ENCODE measurements at places on chromosomes 5 and 9.
A peak's percentile ranks its signal among the peaks of the same experiment; 100 is the strongest.

DNA sequence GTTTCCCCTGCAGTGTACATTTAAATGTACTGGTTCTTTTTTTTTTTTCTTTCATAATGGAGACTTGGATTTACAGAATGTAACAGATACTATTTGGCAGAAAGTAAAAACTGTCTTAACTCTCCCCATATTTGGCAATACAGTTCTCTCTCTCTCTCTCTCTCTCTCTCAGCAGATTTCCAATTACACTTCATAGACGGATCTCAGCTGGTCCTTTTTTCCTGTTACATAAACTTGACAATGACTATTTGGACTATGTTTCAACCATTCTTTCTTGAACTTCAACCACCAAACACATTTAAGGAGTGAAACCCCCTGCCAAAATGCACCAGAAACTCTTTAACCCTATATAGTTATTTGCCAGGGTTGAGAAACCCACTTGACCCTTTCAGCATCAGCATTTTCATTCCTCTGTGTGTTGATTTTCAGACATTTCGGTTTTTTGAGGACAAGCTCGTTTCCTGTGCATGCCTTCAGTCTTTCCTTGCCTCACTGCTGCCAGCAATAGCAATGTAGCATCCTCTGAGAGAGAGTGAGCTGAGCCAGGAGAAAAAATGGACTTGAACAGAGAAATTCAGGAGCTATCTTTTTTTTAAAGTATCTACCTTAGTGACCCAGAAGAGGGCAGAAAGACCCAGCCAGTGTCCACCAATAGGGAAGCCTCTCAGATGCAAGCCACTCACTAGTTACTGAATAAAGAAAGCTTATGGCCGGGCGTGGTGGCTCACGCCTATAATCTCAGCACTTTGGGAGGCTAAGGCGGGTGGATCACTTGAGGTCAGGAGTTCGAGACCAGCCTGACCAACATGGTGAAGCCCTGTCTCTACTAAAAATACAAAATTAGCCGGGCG is 26.0 kb upstream of the GNA14 start:
- DNase-seq: no peak

DNA sequence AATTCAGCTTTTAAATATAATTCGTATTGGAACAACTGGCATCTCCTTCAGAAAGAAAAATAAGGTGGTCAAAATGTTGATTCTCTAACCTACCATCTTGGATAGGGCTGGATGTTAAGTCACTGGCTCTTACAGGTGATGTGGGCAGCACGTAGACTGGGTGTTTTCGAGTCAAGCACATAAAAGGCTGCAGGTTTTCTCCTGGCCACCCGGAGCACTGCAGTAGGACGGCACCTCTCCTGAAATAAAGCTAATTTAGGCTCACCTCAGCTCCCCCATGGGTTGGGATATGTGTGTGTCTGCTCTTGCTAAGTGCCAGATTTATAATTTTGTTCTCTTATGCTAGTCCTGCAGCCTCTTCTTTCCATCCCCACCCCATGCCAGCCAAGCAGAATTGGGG is 80.3 kb downstream of the IQGAP2 start:
- DNase-seq: no peak

DNA sequence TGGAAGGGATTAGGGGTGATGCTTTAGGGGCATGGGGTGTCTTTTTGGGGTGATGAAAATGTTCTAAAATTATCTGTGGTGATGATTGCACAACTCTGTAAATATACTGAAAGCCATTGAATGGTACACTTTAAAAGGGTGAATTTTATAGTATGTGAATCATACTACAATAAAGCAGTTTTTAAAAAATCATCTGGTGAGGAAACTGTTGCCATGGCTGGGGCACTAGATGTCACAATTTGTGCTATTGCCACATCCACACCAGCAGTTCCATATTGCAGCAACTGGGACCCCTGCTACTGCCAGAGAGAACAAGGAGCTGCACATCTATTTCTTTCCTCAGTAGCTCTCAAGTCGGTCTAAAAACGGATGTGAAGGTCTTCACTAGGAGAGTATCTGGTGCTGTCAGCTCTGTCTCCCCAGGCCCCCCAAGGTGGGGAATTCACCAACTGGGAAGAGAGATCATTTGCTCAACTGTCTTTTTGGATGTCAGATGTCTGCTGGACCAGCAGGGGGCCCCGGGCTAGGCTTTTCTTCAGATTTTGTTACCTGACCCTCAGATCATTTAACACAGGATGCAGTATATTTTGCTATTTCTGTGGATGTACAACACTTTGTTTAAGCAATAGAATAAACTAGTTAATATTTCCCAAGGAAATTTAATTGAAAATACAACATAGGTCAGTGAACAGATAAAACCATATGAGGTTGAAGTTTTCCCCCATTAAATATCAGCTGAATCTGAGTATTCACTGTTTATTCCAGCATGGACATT is 13.2 kb downstream of the CMYA5 start:
- no peak for DNase-seq

- DNase-seq: no peak
These were observed 74.6 kb upstream of the ZSWIM6 start for GRCh38 chr5:61257421-61257820.

DNA sequence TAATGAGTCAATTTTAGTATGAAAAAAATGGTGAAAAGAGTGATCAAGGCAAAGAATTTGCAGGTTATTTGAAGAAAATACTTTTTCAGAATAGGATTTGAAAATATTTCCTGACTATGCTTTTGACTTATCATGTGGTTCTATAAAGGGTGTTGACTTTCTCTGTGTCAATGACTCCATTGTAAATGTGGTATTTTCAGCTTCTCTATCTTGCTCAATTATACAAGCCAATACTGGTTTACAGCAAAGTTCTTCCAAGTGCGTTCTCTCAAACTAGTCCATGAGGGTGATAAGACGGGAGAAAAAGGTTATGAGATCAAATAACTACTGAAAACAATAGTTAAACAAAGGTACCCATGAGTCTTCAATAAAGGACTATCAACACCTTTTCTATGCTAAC is 21.7 kb downstream of the IL33 start:
- DNase-seq: no peak

DNA sequence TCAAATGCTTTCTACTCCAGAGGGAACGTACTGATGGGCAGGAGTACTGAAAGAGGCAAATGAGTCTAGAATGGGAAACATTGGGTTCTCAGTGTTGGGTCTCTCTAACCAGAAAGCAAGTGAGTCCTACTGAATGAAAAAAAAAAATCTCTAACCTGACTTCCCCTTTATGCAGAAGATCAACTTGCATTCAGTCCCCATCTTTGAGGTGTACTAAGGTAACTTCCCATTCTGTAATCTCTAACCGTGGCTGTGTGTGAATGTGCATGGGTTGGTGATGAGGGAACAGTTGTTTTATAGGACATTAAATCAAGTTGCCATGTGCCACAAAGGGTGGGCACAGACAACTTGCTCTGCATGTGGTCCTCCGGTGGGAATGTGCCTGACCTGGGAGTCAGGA is 264.6 kb upstream of the CLINT1 start:
- no peak for DNase-seq

DNA sequence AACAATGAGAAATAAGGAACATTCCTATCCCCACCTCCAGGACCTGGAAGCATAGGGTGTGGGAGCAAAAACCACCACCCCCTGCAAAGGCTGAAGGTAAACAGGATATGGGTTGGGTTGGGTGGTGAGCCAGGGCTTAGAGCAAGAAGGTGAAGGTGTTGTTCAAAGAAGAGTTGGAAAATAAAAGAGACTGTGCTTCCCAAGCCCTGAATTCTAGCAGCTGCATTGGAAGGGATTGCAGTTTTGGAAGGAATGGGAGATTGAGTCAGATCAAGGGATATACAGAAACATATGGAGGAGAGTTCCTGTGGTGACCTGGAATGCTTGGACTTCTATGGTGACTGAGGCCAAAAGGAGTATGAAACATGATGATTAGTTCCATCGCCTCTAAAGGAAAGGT is 24.7 kb upstream of the MTAP start:
- no peak for DNase-seq

DNA sequence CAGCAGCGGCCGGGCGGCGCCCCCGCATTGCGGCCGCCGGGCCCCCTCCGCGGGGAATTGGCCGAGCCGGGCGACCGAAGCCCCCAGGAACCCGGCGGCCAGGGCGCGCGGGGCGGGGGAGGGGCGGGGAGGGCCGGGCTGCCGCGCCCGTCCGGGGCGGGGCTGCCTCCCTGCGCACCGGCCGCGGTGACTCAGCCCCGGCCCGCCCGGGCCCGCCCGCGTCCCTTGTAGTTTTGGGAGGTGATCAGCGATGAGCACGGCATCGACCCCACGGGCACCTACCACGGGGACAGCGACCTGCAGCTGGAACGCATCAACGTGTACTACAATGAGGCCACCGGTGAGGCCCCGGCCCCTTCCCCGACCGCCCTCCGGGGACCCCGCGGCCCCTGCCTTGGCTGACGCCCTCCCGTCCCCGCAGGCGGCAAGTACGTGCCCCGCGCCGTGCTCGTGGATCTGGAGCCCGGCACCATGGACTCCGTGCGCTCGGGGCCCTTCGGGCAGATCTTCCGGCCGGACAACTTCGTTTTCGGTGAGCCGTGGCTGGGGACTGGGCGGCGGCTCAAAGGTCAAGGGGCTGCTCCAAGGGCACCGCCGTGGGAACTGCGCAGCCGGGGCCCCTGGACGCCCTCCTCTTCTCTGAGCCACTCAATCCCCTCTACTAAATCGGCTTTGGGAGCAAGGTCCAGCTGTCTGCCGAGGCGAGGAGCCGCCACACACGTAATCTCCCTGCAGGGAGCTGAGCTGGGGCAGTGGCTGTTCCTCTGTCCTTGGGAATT is 592 bp downstream of the TUBB4B start:
- DNase-seq: peak; percentile 78

DNA sequence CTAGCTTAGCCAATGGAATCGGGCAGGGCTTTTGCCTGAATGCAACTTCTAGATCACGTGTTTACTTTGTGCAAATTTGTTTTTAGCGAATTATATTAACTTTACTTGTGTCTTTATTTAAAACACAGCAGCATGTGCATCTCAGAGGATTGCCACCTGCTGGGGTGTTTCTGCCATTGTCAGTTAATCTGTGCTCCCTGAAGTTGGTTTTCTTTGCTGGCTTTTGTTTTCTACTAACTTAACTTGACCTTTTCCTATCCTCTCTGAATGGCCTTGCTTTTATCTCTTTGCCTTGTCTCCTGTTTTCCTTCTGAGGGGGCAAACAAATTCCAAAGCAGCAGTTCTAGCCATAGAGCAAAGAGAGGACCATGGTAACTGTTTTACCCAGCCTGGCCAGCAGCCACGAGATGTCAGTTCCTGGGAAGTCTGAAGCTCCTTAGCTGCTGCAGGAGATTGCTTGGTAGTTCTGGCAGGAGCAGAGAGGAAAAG is 67.6 kb downstream of the ARHGEF28 start:
- DNase-seq: peak; percentile 77

- peak; percentile 83 for DNase-seq
These were observed 1.5 kb upstream of the OLFM1 start for GRCh38 chr9:135085830-135086546.

DNA sequence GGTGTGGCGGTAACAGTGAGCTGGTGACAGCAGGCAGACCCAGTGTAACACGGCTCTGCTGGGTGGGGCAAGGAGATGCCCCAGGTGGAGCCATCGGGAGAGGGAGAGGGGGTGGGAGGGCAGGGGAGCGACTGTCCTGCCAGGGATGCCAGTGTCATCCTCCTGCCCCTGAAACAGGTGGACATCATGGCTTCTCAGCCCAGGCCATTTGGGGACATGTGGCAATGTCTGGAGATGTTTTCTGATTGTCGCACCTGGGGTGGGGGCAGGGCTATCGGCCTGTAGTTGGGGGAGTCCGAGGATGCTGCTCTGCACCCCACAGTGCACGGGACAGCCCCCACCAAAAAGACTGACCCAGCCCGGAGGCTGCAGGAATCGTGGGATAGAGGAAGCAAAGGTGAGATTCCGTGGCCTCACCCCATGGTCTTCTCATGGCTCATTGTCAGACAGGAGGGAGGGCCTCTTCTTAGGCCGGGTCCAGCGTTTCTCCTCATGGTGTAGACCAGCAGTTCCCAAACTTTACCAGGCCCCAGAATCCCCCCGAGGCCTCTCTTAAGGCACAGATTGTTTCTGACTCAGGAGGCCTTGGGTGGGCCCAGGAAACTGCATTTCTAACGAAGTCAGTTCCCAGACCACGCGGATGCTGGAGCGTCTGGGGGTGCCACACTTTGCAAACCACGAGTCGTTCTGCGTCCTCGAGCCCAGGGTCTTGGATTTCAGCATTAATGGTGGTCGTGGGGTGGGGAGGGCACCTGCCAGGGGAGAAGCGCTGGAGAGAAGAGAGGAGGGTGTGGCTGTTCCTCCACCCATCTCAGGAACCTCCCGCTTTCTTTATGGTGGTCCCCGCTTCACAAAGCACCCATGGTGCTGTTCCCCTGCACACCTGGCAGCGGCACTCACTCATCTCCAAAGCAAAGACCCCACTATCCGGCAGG is 11.0 kb downstream of the COL5A1 start:
- peak; percentile 10 for DNase-seq

GRCh38 chr5:21802869-21803490 is 1050.2 kb downstream of the CDH12 start:
- DNase-seq: no peak

GRCh38 chr9:105067895-105068580 is 140.1 kb upstream of the ABCA1 start:
- no peak for DNase-seq

- DNase-seq: no peak
These were observed 124.9 kb downstream of the EBF1 start for GRCh38 chr5:158974775-158975174.

- no peak for DNase-seq
These were observed 286.1 kb downstream of the ARHGAP26 start for GRCh38 chr5:143056339-143056704.

DNA sequence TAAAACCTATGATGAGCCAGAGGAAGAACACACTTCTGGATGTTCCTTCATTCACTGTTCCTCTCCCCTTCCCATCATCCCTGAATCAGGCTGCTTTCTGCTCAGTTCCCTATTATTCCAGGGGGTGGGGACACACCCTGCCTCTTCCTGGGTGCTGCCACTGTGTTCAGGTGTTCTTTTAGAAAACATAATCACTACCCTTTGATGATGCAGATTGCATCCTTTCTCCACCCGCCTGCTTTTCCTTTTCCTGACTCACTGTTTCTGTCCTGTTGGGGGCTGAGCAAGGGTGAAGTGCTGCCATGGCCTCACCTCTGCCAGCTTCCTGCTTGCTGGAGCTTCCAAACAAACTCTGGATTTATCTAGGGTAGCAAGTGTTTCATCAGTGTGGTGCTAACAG is 331.9 kb upstream of the GRIA1 start:
- DNase-seq: no peak

- no peak for DNase-seq
These were observed 5.9 kb upstream of the RGMB start for GRCh38 chr5:98767581-98767980.

- DNase-seq: no peak
These were observed 85.4 kb downstream of the ADAMTS2 start for GRCh38 chr5:179259731-179260323.

DNA sequence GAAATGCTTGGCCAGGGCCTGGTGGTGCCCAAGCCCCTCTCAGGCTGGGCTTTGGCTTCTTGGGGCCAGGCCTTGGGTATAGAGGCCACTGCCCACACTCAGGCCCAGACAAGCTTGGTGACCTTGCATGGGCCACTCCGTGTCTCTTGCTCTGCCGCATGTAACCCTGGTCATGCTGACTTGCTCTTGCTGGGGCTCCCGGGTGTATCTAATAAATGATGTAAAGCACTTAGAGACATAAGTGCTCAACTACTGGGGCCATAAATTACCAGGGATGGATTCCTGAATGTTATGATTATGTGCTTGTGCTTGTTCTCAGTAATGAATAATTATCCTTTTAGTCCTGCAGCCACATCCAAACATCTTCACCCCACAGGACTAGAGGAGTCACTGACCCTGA is 54.0 kb downstream of the C5orf15 start:
- DNase-seq: no peak

- no peak for DNase-seq
These were observed 1.1 kb downstream of the GSN start for GRCh38 chr9:121268851-121269641.

GRCh38 chr9:106980551-106981101 is 117.7 kb downstream of the ZNF462 start:
- no peak for DNase-seq
